Gastroesophageal sphincter (tissue), 4 donors: ENCODE measurements at places on chromosomes 16 and 17.

DNA sequence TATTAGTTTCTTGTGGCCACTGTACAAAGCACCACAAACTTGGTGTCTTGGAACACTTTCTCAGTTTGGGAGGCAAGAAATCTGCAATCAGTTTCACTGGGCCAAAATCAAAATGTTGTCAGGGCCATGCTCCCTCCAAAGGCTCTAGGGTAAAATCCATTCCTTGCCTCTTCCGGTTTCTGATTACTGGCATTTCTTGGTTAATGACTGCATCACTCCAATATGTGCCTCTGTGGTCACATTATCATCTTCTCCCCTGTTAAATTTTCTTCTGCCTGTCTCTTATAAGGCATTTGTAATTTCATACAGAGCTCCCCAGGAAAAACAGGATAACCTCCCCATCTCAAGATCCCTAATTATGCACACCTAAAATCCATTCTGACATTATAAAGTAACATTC, 34.8 kb downstream of the ZNF287 start:
- no peak for ATAC-seq

DNA sequence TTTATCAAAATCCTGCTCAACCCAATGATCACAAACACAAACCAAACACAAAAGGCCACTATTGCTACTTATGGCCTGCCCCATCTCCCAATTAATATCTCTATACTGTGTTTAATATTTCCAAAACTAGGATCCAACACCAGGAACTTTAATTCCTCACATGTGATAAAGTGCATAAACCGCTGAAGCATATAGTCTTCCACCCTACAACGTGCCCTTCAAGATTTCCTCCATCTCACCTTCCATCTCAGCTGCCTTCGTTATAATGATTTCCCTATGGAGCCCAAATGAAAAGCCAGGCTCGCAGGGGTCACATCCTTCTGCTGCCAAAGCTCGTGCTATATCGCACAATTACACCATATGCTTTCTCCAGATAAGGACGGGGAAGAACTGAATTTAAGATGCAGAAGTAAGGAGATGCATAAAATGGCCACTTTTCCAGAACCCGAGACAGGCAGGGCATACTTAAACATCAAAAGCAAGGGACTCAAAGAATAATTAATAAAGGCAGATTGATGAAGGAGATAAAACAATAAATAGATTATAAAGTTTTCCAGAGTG, 1.8 kb downstream of the MYH10 start:
- no peak for ATAC-seq

- ATAC-seq, result no peak
Measured at GRCh38 chr17:74928786-74929185, 4.7 kb downstream of the OTOP2 start.

DNA sequence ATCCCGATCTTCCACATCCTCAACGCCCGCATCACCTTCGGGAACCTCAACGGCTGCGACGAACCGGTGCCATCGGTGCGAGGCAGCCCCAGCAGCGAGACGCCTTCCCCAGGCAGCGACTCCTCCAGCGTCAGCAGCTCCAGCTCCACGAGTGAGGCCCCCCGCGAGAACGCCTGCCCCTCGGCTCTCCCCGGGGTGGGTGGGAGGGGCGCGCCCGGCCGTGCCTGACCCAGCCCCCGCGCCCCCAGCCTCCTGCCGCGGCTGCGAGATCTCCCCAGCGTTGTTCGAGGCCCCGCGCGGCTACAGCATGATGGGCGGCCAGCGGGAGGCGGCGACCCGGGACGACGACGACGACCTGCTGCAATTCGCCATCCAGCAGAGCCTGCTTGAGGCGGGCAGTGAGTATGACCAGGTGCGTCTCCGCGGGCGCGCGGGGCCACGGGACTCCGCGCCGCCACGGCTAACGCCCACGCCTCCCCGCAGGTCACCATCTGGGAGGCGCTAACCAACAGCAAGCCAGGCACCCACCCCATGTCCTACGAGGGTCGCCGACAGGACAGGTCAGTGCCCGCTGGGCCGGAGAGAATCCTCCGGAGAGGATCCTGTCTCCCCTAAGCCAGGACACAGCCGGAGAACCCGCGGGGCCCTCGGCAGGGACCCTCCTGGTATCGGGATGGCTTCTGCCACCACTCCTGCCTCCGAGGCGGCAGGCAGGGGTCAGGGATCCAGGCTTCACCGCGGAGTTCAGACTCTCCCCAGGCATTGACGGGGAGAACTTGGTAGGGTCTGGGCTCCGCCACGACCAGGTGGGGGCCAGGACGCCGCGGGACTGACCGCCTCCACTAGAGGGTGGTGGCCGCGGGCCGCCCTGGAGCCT, 10.1 kb downstream of the CORO6 start:
- ATAC-seq, result no peak

DNA sequence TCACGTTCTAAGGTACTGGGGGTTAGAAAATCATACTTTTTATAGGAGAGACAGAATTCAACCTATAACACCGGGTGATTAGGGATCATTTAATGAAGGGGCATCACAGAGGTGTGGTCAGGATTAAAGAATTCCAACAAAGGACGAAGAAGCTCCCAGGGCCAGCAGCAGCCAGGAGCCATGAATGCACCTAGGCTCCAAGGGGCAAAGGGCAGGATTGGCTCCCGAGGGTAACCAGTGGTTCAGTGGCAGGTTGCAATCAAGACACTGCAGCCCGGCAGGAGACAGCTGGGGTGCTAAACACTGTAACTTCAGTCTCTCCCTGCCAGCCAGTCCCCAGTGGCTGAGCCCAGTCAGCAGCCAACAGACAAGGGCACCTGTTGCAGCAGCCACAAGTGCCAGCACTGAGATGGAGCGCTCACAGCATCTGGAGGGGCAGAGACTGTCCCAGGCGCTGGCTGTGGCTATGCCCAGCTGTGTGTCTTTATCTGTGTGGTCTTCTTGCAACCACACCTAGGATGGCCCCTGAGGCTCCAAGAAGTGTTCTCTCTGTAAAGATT, 23.9 kb downstream of the DHRS7C start:
- ATAC-seq, result no peak

DNA sequence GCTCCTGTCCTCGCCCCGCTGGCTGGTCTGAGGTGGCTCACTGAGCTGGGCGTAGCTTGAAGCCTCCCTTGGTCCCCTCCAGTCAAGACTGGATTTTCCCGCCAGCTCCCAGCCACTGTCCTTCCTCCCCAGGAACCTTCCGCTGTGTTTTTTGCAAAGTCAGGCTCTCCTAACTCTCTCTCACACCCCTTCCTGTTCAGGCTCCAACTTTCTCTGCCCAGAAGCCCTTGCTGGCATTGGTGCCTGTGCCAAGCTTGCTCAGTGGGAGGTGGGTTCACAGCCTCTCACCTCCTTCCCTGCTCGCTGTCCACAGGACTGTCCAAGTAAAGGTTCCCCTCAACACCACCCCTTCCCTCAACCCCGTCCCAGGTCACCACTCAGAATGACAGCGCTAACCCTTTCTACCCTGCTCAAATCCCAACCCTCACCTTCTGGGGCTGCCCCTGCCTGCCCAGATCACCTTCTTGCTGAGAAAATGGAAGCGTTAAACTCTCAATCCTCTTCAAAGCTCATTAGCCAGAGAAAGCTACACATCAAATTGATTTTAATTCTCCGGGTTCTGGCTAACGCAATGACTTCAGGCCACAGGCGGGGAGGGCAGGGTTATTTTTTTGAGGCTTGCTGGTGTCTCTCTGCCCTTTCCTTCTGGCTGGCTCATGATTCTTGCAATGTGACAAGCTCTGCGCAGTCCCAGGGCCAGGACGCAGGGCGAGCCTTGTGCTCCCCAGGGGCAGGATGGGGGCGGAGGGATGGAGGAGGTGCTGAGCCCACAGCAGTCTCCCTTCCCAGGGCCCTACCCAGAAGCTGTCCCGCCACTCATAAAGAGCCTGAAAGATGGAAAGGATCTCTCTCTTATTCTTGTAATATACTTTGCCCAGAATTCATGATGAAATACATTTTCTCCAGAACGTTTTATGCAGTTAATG, 357.2 kb upstream of the TNRC6C start:
- no peak for ATAC-seq

- ATAC-seq, result no peak
Measured at GRCh38 chr17:32995416-32996045, 3.9 kb downstream of the SPACA3 start.

DNA sequence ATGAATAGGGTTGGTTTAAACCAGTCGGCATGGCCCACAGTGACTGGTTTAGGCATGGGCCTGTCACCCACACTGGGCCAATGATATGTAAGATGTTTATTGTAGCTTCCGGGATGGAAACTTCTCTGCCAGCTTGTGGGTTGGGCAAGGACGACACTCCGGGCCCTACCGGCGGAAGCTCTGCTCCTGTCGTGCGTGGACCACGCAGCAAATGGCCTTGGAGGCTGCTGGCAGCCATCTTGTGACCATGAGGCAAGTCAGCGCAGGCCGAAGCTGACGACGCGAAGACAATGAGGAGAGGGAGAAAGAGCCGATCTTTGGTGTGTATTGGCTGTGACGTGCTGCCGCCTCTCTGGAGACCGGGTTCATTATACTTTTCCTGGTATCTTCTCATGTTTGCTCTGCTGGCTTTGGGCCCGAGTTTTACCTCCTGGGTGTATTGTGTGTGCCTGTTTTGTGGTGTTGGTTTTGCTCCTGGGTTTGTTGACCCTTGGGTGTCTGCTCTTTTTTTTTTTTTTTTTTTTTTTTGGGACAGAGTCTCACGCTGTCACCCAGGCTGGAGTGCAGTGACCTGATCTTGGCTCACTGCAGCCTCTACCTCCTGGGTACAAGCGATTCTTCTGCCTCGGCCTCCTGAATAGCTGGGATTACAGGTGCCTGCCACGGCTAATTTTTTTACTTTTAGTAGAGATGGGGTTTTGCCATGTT, 15.4 kb downstream of the SLC25A10 start:
- no peak for ATAC-seq

DNA sequence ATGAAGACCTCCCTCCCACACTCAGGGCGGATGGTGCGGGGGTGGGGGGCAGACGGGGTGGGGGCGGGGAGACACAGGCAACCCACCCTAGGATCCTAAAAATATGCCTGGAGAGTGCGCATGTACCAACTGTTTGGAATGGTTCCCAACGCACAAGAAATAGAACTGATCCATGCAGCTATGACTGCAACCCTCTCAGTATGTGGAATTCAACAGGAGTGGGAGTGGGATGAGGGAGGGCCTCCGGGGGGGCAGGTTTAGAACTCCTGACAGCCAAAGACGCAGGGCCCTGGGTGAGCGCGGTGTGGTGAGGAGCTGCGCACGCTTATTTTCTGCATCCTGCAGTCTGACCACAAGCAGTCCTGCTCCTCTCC, 1.1 kb upstream of the P2RX5 start:
- ATAC-seq, result no peak

DNA sequence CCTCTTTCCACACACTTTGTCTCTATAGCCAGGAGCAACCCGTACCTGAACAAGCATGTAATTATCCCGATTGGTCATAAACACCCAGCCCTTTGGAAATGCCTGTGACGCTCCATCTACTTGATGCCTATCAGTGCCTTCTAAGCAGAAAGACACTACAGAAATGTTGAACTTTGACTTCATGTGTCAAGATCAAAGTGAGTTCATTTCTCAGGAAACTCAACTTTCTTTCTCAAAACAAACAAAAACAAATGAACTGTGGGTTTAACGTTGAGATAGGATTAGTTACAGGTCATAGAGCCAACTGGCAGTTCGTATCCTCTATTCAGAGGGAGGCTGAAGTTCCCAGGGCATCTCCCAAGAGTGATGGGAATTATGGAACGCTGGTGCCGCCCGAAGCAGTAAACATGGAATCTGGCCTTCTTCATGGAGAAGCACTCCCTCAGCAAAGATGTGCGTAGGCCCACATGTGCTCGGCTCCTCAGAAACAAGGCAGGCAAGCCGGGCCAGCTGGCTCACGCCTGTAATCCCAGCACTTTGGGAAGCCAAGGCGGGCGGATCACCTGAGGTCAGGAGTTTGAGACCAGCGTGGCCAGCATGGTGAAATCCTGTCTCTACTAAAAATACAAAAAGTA, 9.5 kb downstream of the SLC6A4 start:
- ATAC-seq, result no peak

- ATAC-seq, result no peak
Measured at GRCh38 chr16:72857834-72858664, 189.9 kb downstream of the ZFHX3 start.

GRCh38 chr16:80019395-80019794, 418.9 kb upstream of the MAF start:
- no peak for ATAC-seq

- no peak for ATAC-seq
Measured at GRCh38 chr17:76582660-76583059, 3.0 kb downstream of the ST6GALNAC2 start.

DNA sequence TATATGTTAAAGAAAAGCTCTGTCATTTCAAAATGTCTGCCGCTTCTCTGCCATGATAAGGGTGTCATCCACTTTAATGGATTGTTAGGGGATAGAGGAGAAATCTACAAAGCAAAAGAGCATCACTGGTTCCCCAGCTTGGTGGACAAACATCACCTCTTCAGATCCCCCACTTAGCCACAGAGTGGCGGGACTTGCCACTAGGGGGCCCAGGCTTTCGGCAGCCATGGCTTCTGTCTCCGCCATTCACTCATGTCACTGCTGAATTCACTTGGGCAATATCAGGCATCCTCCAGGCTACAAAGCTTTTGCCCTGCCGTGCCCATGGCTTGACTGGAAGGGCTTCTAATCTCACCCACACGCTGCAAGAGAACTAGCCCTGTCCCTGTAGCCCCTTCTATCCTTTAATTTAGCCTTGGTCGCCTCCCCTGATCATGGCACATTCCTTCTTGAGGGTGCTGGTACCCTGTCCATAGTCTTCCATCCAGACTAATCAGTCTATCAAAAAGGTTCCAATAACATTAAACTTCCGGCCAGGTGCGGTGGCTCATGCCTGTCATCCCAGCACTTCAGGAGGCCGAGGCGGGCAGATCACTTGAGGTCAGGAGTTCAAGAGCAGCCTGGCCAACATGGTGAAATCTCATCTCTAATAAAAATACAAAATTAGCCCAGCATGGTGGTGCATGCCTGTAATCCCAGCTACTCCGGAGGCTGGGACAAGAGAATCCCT, 34.7 kb downstream of the SBK1 start:
- ATAC-seq, result no peak

- no peak for ATAC-seq
Measured at GRCh38 chr17:5628262-5628661, 44.0 kb upstream of the NLRP1 start.

GRCh38 chr17:273981-274832, 78.4 kb downstream of the RPH3AL start:
- ATAC-seq, result no peak

- ATAC-seq, result peak; percentile 1
Measured at GRCh38 chr17:77602883-77603640, 355.4 kb upstream of the TNRC6C start.

- no peak for ATAC-seq
Measured at GRCh38 chr17:73710095-73710592, 65.9 kb upstream of the SDK2 start.

- ATAC-seq, result no peak
Measured at GRCh38 chr17:40694584-40694983, 9.0 kb downstream of the KRT24 start.

GRCh38 chr16:23134274-23134673, 15.0 kb downstream of the USP31 start:
- ATAC-seq, result no peak

GRCh38 chr16:6528217-6528616, 804.4 kb upstream of the RBFOX1 start:
- no peak for ATAC-seq

- ATAC-seq, result peak; percentile 91
Measured at GRCh38 chr16:66028510-66029216, 337.8 kb upstream of the CDH5 start.

GRCh38 chr16:88974080-88974915, 2.7 kb downstream of the CBFA2T3 start:
- no peak for ATAC-seq
